ENCODE measurements at places on chromosomes 6 and 20.

GRCh38 chr6:106186714-106187113 is 100.6 kb downstream of the PRDM1 start:
- DNase-seq: no peak

- DNase-seq: peak; percentile 100
These were observed 251.5 kb downstream of the TFAP2A start for GRCh38 chr6:10163203-10163962.

DNA sequence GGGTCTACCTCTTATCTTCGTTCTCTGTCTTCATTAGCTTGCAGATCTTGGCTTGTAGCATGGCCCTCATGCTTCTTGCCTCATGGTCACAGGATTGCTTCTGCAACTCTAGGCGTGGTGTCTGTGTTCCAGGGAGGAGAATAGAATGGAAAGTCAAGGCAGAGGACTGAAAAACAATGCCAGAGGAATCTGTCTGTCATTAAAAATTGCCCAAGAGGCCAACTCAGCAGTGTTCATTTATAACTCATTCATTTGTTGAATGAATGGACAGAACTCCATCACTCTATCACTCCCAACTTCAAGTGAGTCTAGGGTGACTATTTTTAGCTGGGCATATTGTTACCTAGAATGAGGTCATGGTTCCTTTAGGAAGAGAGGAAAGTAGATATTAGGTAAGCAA is 179.6 kb downstream of the UST start:
- DNase-seq: peak; percentile 55

DNA sequence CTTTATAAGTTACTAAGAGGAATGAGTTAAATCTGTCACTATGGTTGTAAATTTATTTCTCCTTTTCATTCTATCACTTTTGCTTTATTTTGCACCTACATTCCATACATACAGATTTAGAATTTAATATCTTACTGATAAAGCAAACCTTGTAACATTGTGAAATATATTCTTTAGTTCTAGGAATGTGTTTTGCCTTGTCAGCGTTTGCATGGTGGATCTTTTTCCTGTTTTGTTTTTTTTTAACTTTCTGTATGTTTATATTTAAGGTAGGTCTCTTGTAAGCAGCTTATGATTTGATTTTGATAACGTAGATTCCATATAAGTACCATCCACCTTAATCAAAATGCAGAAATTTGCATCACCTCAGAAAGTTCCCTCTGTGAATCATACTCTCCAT is 16.4 kb downstream of the RAB22A start:
- no peak for DNase-seq

- DNase-seq: no peak
These were observed 121.4 kb upstream of the AFDN start for GRCh38 chr6:167705211-167705750.

DNA sequence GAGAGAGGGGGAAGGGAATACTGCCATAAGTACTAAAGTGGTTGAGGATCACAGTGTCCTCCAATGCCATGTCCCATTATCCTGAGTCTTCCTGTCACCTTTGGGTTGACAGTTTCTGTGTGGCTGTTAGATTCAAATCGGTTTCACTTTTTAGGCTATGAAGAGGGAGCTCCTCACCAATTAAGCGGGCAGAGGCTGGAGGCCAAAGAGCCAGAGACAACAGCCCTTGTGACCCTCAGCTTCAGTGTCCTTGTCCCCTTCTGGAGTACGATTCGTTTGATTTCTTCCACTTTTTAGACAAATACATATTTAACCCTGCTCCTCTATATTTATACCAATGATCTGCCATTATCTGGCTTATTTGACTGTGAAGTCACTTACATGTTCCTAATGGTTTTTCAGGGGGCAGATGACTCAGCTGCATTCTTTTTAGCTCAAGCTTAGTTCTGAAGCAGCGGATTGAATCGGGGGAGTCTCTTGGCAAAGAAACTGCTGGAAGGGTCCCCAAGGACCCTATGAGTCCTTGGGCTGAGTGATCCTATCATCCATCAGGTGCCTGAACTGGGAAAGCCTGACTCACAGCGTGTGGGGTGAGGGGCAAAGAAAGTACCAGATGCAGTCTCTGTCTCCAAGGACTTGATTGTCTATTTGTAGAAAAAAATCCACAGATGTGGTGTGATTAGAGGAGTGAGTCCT is 18.2 kb downstream of the FERMT1 start:
- DNase-seq: no peak

DNA sequence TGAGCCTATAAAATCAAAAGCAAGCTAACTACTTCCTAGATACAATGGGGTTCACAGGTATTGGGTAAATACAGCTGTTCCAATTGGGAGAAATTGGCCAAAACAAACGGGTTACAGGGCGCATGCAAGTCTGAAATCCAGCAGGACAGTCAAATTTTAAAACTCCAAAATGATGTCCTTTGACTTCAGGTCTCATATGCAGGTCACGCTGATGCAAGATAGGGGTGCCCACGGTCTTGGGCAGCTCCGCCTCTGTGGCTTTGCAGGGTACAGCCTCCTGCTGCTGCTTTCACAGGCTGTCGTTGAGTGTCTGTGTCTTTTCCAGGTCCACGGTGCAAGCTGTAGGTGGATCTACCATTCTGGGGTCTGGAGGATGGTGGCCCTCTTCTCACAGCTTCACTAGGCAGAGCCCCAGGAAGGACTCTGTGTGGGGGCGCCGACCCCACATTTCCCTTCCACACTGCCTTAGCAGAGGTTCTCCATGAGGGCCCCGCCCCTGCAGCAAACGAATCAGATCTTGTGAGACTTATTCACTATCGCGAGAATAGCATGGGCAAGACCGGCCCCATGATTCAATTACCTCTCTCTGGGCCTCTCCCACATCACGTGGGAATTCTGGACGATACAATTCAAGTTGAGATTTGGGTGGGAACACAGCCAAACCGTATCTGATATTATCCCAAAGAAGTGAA is 11.9 kb upstream of the SMIM29 start:
- no peak for DNase-seq

GRCh38 chr6:11386323-11386722 is 151.2 kb upstream of the TMEM170B start:
- no peak for DNase-seq

GRCh38 chr6:78832091-78832808 is 35.1 kb upstream of the IRAK1BP1 start:
- no peak for DNase-seq

DNA sequence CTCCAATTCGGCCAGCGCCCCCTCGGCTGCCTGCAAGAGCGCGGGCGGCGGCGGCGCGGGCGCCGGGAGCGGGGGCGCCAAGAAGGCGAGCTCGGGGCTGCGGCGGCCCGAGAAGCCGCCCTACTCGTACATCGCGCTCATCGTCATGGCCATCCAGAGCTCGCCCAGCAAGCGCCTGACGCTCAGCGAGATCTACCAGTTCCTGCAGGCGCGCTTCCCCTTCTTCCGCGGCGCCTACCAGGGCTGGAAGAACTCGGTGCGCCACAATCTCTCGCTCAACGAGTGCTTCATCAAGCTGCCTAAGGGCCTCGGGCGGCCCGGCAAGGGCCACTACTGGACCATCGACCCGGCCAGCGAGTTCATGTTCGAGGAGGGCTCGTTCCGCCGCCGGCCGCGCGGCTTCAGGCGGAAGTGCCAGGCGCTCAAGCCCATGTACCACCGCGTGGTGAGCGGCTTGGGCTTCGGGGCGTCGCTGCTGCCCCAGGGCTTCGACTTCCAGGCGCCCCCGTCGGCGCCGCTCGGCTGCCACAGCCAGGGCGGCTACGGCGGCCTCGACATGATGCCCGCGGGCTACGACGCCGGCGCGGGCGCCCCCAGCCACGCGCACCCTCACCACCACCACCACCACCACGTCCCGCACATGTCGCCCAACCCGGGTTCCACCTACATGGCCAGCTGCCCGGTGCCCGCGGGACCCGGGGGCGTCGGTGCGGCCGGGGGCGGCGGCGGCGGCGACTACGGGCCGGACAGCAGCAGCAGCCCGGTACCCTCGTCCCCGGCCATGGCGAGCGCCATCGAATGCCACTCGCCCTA is 963 bp downstream of the FOXF2 start:
- peak; percentile 70 for DNase-seq

DNA sequence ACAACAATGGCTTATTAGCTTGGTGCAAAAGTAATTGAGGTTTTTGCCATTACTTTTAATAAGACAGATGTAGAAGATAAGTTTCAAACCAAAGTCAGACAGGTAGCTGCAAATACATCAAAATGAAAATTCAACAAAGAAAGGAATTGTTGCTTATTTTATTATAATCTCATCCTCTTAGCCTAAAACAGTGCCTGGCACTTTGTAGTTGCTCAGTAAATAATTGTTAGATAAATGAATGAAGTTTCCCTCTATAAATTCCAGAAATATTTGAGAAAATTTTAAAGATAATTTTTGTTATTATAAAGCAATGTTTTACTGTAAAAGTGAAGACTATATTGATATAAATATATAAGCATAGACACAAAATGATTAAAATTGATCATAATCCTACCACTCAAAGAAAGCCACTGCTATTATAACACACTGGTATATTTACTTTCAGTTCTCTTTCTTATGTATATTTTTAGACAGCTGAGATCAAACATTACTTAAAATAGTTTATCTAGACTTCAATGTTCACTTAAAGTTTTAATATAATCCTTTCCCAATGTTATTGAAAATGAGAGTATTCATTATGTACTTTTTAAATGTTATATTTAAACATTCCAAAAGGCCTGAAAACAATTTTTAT is 42.5 kb downstream of the SESN1 start:
- DNase-seq: no peak

GRCh38 chr6:4565301-4566250 is 210.6 kb upstream of the CDYL start:
- no peak for DNase-seq

DNA sequence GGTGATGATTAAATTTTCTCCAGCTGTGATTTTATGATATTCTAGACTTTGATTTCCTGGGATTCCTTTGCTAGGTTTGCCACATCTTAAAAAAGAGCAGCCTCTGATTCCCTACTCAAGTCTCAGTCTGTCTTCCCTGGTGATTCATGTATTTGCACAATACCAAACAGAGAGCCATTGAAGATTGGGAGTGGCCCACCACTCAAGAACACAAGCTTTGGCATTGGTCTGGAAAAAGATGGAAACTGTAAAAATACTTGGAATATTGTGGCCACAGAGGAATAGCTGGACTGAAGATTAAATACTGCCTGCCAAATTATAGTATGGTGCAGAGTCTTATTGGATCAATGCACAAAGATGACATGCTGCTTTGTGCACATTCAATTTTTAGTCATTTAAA is 32.9 kb downstream of the PTCHD4 start:
- peak; percentile 83 for DNase-seq

GRCh38 chr6:87645080-87645479 is 55.1 kb downstream of the ORC3 start:
- no peak for DNase-seq

DNA sequence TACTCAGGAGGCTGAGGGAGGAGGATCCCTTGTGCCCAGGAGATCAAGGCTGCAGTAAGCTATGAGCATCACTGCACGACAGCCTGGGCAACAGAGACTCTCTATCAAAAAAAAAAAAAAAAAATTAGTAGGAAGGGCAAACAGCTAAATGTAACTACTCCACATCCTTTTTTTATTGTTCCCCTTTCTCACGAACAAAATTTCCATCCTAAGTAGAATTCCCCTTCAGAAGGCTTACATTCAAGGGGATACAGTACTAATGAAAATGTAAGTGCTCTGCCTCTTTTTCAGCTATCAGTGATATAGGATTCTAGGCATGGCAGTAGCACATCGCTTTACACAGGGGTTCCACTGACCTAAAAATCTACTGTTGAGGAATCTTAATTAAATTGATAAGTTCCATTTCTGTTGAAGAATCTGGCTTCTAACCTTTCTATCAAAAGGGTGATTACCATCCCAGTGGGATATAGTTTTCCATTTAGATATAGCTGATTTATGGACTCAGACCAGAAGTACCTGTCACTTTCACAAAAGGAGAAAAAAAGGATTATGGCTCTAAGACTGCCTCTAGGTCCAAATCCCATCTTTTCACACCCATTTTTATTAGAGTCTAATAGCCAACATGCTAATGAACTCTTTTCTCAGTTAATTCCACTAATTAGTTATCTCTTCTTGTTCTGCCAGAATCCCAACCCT is 2.6 kb downstream of the B4GALT5 start:
- no peak for DNase-seq

GRCh38 chr20:50004229-50004628 is 21.4 kb downstream of the SNAI1 start:
- DNase-seq: no peak

DNA sequence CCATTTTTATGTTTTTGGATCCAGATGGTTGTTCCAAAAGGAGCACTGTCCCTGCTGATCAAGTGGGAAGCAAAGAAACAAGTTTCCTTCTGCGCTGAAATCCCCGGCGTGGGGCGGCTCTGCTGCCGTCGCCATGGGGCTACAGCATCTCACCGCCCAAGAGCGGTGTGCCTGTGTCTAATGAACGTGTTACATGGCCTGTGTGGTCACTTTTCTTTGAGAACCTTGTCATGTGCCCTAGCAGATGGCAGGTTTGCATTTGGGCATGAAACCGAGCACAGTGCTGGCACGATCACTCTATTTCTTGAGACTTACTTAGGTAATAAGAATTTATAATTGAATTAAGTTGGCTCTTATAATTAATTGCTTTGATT is 51.9 kb downstream of the ZDHHC14 start:
- no peak for DNase-seq

DNA sequence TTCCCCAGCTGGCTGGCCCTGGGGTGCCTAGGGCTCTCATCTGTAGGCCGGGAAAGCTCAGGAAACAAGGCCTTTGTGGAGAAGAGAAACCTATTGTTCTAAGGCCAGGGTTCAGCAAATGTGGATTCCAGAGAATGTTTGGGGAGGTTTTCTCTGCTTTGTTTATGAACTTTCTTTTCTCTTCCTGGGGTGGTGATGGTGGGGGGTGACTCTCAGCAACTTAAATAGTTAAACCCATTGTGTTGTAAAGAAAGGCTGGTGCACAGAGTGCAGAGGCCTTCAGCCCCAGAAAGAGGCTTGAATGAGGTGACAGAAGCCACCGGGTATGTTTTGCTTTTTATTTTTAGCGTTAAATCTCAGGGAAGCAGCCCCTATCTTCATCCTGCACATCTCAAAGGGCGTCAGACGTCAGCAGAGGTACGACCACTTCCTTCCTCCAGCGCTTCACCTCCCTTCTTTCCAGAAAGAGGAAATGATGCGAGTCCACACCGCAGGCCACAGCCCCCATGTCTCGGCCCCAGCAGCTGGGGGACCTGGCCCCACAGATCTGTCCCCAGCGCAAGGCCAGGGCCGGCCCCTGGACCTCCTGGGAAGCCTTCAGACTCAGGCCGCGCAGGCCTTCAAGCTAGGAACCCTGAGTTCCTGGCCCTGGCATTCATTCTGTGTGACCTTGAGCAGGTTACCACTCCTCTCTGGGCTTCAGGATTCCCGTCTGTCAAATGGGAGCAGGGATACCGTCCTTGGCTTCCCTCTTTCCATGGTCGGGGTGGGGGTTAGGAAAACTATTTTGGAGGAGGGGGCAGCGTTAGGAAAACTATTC is 605 bp upstream of the PPP1R16B start:
- no peak for DNase-seq

Data from epithelial cell of esophagus (primary cell).